ENCODE measurements at places on chromosomes 16 and 17. TPM values are rescaled to one million over a fixed set of nuclear protein-coding genes. Genes with fewer than 3 reads are reported as not detected.
A peak's percentile ranks its signal among the peaks of the same experiment; 100 is the strongest.

- DNase-seq, result no peak
- peak overlapping the region; percentile 91 for H3K27ac ChIP-seq
- no peaks in the 10 kb centered on the region for H3K27me3 ChIP-seq
- peak overlapping the region; percentile 61 for H3K4me3 ChIP-seq
- peaks cover 48% of the 10 kb centered on the region for H3K4me1 ChIP-seq
- peaks cover 3% of the 10 kb centered on the region for H3K36me3 ChIP-seq
These were observed 3.0 kb upstream of the CHD3 start for GRCh38 chr17:7885367-7886226.

GRCh38 chr17:784143-784542, 2.0 kb downstream of the MRM3 start:
- DNase-seq, result no peak
- H3K4me1 ChIP-seq, result peaks cover 16% of the 10 kb centered on the region
- H3K27ac ChIP-seq, result no peak overlapping the region
- H3K27me3 ChIP-seq, result no peaks in the 10 kb centered on the region

GRCh38 chr17:18218756-18219415, 6.5 kb upstream of the LLGL1 start:
- H3K4me1 ChIP-seq, result no peaks in the 10 kb centered on the region
- no peaks in the 10 kb centered on the region for H3K36me3 ChIP-seq
- no peak overlapping the region for H3K27ac ChIP-seq
- DNase-seq, result no peak

DNA sequence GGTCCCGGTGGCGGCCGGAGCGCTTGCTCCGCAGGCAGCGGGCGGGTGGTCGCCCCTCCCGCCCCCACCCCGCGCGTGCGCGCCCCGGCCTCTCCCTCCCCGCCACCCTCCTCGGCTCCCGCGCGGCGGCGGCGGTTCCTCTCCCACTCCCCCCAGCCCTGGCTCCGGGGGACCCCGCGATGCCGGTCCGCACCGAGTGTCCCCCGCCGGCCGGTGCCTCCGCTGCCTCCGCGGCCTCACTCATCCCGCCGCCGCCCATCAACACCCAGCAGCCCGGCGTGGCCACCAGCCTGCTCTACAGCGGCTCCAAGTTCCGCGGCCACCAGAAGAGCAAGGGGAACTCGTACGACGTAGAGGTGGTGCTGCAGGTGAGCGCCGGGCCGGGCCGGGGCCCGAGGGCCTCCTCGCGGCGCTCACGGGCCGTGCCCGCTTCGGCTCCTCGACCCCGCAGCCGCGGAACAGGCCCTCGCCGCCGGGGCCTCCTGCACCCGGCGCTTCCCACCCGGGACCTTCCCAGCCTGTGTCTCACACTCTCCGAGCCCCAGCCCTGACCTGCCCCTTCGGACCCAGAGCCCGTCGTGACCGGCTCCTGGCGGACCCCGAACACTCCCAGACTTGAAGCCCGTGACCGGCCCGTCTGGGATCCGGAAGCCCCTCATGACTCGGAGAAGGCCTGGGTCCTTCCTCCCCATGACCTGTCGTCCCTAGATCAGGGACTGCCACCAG, 490 bp downstream of the GID4 start:
- H3K27me3 ChIP-seq, result no peaks in the 10 kb centered on the region
- peak overlapping the region; percentile 88 for H3K27ac ChIP-seq
- DNase-seq, result no peak
- H3K4me1 ChIP-seq, result peaks cover 30% of the 10 kb centered on the region
- no peaks in the 10 kb centered on the region for H3K36me3 ChIP-seq
- H3K4me3 ChIP-seq, result peak overlapping the region; percentile 79

GRCh38 chr17:17729620-17730249, 48.5 kb downstream of the RAI1 start:
- no peaks in the 10 kb centered on the region for H3K36me3 ChIP-seq
- H3K27me3 ChIP-seq, result no peaks in the 10 kb centered on the region
- no peak overlapping the region for H3K4me3 ChIP-seq
- H3K27ac ChIP-seq, result no peak overlapping the region
- H3K4me1 ChIP-seq, result peaks cover 15% of the 10 kb centered on the region

GRCh38 chr17:63381101-63381729, 64.9 kb downstream of the CYB561 start:
- no peaks in the 10 kb centered on the region for H3K4me1 ChIP-seq
- no peak overlapping the region for H3K4me3 ChIP-seq
- no peaks in the 10 kb centered on the region for H3K27me3 ChIP-seq
- DNase-seq, result no peak
- no peaks in the 10 kb centered on the region for H3K36me3 ChIP-seq

DNA sequence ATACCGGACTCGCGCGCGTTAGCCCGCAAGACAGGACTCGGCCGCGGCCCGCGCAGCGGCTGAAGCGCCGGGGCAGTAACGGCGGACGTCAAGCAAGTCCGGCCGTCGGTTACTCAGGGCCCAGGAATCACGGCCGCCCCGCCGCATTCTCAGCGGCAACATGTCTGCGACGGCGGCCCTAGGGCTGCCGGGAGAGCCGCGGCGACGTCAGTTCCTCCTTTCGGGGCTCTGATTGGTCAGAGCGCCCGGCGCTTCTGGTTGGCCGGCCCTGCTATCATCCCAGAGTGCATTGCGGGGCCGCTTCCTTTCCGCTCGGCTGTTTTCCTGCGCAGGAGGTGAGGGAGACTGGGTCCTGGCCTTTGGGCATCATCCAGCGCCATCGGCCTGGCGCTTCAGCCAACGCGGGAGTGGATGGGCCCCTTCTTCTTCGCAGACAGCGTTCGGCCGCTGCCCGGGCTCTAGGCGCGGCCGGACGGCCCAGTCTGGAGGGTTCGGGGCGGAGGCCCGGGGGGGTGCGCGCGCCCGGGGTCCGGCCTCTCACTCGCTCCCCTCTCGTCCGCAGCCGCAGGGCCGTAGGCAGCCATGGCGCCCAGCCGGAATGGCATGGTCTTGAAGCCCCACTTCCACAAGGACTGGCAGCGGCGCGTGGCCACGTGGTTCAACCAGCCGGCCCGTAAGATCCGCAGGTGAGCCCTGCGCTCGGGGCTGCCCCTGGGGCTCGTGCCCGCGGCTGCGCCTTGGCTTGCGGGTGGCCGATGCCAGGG, at the start of gene RPL13:
TSS of gene RPL13 (plus strand) at position 305 of the 764 bp plus-strand sequence. CDS start at position 583, 278 bp downstream.
- H3K4me3 ChIP-seq, result peak within 1 kb of the TSS; percentile 97
- peak within 1 kb of the TSS; percentile 87 for H3K27ac ChIP-seq
- peak; percentile 95 for DNase-seq

- H3K4me3 ChIP-seq, result no peak overlapping the region
- no peak overlapping the region for H3K27ac ChIP-seq
- H3K36me3 ChIP-seq, result no peaks in the 10 kb centered on the region
These were observed 72.7 kb upstream of the GAS7 start for GRCh38 chr17:10271106-10271562.

- H3K4me3 ChIP-seq, result no peak overlapping the region
- H3K27ac ChIP-seq, result no peak overlapping the region
- H3K4me1 ChIP-seq, result no peaks in the 10 kb centered on the region
- no peaks in the 10 kb centered on the region for H3K27me3 ChIP-seq
- no peak for DNase-seq
These were observed 878.0 kb downstream of the KCNJ18 start for GRCh38 chr17:22570144-22570845.

DNA sequence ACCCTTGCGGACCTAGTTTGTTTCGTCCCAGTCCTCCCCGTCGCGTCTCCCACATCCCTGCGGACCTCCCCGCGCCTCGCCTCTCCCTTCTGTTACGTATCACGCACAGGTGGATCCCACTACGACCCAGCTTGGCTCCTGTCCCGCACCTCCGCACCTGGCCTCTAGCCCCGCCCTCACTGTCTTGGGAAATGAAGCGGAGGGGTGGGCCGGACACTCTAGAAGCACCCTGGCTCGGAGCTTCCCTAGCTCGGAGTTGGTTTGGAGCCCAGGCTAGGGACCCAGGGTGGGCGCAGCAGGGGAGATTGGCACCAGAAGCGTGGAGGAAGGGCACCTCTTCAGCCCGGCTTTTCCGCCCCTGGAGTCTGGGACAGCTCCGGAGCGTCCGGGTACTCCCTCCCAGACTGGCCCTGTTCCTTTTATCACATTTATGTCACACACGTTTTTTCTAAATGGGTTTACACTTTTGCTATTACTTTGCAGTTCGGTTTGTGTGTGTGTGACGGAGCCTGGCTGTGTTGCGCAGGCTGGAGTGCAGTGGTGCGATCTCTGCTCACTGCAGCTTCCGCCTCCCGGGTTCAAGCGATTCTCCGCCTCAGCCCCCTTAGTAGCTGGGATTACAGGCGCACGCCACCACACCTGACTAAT, 1.4 kb upstream of the CEMP1 start:
- peaks cover 5% of the 10 kb centered on the region for H3K4me1 ChIP-seq
- H3K36me3 ChIP-seq, result no peaks in the 10 kb centered on the region
- H3K27ac ChIP-seq, result peak overlapping the region; percentile 93
- no peaks in the 10 kb centered on the region for H3K27me3 ChIP-seq
- peak; percentile 77 for DNase-seq
- peak overlapping the region; percentile 71 for H3K4me3 ChIP-seq

DNA sequence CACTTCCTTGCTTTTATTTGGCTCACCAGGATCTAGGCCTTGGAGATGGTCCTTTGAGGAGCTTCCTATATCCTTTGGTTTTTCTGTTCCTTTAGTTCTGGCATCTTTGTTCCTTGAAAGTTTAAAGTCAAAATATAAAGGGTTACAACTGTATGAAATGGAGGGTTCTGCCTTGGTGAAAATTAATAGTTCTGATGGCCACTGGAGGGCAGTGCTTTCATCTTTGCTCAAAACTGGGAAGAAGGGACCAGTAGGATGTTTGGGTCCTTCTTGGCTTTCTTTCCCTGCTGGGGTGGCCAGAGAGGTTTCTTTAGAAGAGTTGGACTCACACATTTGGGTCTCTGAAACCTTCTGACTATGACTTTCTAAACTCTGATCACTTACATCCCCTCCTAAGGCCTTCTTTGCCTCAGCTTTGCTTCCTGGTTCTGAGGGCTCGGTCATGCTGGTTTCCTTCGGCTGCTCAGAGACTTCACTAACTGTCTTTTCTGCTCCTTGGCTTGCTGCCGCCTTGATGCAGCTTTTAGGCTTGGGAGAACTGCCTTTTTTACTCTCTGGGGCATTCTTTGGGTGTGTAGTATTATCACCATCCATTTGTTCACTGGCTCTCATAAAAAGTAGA, 10.9 kb upstream of the ITGA2B start:
- no peak for DNase-seq
- H3K4me1 ChIP-seq, result no peaks in the 10 kb centered on the region
- no peaks in the 10 kb centered on the region for H3K27me3 ChIP-seq
- no peak overlapping the region for H3K27ac ChIP-seq
- H3K4me3 ChIP-seq, result no peak overlapping the region

- H3K4me3 ChIP-seq, result no peak overlapping the region
- no peak for DNase-seq
- H3K36me3 ChIP-seq, result no peaks in the 10 kb centered on the region
- H3K27me3 ChIP-seq, result no peaks in the 10 kb centered on the region
- no peak overlapping the region for H3K27ac ChIP-seq
These were observed 30.3 kb upstream of the TOX3 start for GRCh38 chr16:52577130-52577706.

DNA sequence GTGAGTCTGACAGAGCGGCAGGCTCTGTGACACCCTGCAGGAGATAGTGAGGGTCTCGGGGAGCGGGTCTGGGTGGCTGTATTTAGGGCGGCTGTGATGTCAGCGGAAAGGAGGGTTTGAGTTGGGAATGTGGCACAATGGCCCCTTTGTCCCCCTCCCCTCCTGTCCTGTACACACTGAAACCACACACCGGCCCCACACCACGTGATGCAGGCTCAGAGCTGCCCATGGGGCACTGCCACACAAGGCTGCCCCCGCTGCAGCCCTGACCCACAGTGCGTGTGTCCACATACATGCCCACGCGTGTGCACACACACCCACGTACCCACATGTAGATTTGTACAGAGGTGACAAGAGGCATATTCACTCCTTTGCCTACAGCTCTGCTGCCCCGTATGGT, 15.3 kb downstream of the SGCA start:
- no peak for DNase-seq
- no peaks in the 10 kb centered on the region for H3K27me3 ChIP-seq
- H3K4me3 ChIP-seq, result no peak overlapping the region

- DNase-seq, result peak; percentile 22
- H3K36me3 ChIP-seq, result no peaks in the 10 kb centered on the region
- no peaks in the 10 kb centered on the region for H3K27me3 ChIP-seq
- H3K4me1 ChIP-seq, result peaks cover 28% of the 10 kb centered on the region
- peak overlapping the region; percentile 69 for H3K27ac ChIP-seq
- peak overlapping the region; percentile 26 for H3K4me3 ChIP-seq
These were observed 220.8 kb downstream of the RPTOR start for GRCh38 chr17:80765241-80765961.

DNA sequence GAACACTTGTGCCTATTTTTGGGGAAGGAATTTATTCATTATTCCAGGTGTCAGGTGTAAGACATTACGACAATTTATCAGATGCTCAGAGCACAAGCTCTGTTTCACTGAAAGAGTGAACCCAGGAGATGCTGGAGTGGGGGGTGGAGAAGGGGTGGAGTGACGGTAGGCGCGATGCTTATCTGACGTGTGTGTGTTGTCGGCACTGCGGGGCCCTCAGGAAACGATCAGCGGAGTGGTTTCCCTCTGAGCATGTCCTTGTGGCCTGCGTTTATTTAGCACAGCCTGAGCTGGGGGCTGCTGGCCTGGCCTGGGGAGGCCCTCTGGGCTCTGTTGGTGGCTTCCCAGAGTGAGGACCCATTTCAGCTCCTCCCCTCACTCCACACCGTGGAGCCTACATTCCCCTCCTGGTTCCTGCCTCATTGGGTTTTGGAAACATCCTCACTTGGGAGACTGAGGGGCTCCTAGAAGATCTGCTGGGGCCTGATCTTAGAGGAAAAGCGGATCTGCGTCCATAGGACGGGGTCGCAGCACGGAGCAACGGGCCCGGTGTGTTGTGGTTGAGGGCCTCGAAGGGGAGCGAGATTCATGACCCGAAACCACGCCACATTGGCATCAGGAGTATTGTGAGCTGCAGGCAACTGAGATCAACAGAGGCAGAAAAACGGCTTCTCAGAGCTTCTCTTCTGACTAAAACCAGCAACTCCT, 19.0 kb upstream of the GNG13 start:
- peaks cover 7% of the 10 kb centered on the region for H3K4me1 ChIP-seq
- no peak overlapping the region for H3K4me3 ChIP-seq
- H3K27ac ChIP-seq, result no peak overlapping the region
- no peak for DNase-seq
- H3K36me3 ChIP-seq, result no peaks in the 10 kb centered on the region
- H3K27me3 ChIP-seq, result no peaks in the 10 kb centered on the region

DNA sequence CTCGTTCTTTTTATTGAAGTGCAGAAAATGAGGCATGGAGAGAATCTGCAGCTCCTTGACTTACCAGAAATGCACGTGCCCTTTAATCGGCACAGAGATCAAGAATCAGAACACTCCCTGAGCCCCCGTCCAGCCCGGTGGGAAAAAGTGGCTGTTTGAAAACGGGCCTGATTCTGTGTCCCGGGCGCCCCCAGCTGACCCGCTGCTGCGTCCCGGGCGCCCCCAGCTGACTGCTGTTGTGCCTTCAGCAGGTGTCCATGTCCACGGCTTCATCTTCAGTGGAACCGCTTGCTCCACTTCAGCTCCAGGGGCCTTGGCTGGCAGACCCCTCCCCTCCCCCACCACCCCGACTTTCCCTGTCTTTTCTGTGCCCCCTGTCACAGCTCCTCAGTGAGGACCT, 47.8 kb downstream of the FOXK2 start:
- no peak for DNase-seq
- no peaks in the 10 kb centered on the region for H3K27me3 ChIP-seq
- no peaks in the 10 kb centered on the region for H3K4me1 ChIP-seq
- H3K27ac ChIP-seq, result no peak overlapping the region
- H3K36me3 ChIP-seq, result peaks cover 7% of the 10 kb centered on the region
- no peak overlapping the region for H3K4me3 ChIP-seq

Gene SLC5A10
- not detected for total RNA-seq

Gene TUBB3
- total RNA-seq, result not detected

Gene PAGR1
- total RNA-seq, result 37.2 TPM

Gene CES2
- 40.5 TPM for total RNA-seq

Gene ATP2A1
- 0.32 TPM for total RNA-seq
